Pulmonary artery endothelial cell (primary cell): ENCODE measurements at places on chromosomes 13 and 19. TPM values are rescaled to one million over a fixed set of nuclear protein-coding genes. Genes with fewer than 3 reads are reported as not detected.

IGSF23 gene
- total RNA-seq = 0.25 and 0.46 TPM in 2 replicates

KLK1 gene
- total RNA-seq = not detected in 2 replicates

C5AR2 gene
- 0.07 TPM in 1 of 2 replicates, not detected in the other for total RNA-seq

FGF22 gene
- total RNA-seq = 0.07 TPM in 1 of 2 replicates, not detected in the other

C3 gene
- under 0.01 and 0.28 TPM in 2 replicates for total RNA-seq

GRCh38 chr19:57537953-57538547 lies 10.9 kb downstream of the ZNF549 start:
- DNase-seq = no peak

GRCh38 chr19:53864308-53864836 lies 3.3 kb upstream of the MYADM start:
- DNase-seq = no peak

GRCh38 chr19:16897029-16897855 lies 8.4 kb downstream of the F2RL3 start:
- peak; percentile 69 for DNase-seq

GRCh38 chr19:44741841-44742329 lies 6.6 kb upstream of the BCL3 start:
- peak; percentile 96 for DNase-seq

DNA sequence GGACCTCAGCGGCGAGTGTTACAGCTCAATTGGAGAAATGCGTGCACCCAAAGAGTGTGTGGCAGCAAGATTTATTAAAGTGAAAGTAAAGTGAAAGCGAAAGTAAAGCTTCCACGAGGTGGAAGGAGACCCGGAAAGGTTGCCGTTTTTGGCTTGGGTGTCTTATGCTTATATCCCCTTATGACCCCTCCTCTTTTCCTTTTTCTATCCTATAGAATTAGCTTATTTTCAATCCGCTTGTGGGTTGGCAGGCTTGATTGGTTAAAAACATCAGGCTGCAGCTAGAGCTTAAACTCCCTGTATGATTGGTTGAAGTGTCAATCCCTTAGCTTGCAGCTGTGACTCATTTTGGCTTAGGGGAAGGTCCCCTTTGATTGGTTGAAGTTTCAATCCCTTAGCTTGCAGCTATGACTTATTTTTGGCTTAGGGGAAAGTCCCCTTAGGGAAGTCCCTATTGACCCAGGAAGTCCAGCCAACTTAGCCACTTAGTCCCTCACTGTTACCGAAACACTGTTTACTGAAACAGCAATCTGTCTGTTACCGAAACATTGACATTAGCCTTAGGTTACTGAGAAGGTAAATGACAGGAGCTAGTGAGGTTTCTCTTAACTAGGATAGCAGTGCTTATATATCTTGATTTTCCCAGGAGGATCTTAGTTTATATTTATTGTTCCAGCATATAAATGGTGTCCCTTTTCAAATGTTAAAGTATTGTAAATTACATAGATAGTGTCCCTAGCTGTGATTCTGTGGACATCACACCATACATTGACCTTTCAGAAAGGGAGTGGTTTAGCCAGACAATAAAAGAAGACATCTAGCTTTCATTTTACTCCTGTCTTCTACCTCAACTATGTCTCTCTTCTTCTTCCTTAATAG lies 575.8 kb downstream of the DACH1 start:
- DNase-seq = no peak

GRCh38 chr13:98445340-98446233 lies 131.3 kb downstream of the STK24 start:
- DNase-seq = no peak

- no peak for DNase-seq
Measured at GRCh38 chr19:40571005-40571318, 5.7 kb upstream of the SHKBP1 start.

GRCh38 chr13:24827799-24828198 lies 63.8 kb downstream of the RNF17 start:
- DNase-seq = no peak

DNA sequence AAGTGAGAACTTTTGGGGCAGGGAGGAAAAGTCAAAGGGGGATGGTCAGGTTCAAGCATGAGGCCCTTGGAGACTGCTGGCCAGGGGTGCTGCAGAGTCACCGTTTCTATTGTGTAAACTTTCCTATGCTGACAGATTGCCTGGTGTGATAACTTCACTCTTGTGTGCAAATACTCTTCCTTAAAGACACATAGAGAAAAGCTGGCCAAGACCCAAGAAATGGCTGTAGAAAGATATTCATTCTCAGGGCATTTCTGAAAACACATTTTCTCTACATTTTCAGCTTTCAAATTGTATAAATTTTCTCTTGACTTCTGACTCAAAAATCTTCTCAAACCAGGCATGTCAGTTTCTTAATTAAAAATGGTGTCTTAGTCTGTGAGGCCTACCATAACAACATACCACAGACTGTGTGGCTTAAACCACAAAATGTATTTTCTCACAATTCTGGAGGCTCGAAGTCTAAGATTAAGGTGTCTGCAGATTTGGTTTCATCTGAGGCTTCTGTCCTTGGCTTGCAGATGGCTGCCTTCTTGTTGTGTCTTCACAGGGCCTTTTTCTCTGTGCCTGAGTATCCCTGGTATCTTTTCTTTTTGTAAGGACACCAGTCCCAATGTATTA lies 304.5 kb downstream of the KCNRG start:
- peak; percentile 30 for DNase-seq
